Activated CD4-positive, alpha-beta T cell treated with anti-CD3 and anti-CD28 coated beads, Interleukin-2, amount 50 U/mL, for 16 hours (primary cell): ENCODE measurements at places on chromosomes 4 and X.

GRCh38 chr4:28357990-28358389 is 1497.3 kb downstream of the STIM2 start:
- DNase-seq, result no peak

GRCh38 chrX:33106737-33107136 is 104.6 kb downstream of the DMD start:
- DNase-seq, result no peak

GRCh38 chr4:12576409-12576808 is 907.7 kb downstream of the RAB28 start:
- DNase-seq, result no peak

- DNase-seq, result peak; percentile 59
These were observed 64.6 kb downstream of the COX7B2 start for GRCh38 chr4:46844325-46844917.

DNA sequence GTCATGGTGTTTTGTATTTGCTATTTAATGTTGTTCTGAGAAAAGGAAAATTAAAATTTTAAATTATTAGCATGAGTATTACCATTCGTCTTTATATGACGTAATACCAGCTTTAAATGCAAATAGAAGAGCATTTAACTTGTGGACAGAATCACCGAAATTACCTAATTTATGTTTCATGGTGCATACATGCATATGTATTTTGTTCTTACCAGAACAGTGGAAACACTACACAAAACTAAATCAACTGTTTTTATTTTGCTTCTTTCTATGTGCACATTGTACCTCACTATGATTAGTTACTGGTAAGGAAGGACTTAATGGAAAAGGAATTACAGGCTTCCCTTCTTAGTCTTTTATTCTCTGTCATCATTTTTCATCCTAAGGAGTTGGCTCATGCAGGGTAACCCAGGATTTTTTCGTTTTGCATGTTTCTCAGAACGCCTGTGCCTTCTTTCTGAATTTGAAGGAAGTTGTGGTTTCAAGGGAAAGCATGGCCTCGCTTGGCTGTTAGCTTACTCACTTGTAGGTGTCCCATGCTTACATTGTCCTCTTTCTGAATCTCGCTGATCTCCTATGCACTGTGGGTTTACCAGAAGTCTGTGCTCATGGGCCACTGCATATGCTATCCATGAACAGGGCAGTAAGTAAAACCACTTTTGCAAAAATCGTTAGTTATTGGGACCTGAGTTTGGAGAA is 300.0 kb upstream of the PUDP start:
- peak; percentile 2 for DNase-seq

GRCh38 chr4:76993787-76994641 is 44.5 kb downstream of the SEPTIN11 start:
- DNase-seq, result peak; percentile 74

DNA sequence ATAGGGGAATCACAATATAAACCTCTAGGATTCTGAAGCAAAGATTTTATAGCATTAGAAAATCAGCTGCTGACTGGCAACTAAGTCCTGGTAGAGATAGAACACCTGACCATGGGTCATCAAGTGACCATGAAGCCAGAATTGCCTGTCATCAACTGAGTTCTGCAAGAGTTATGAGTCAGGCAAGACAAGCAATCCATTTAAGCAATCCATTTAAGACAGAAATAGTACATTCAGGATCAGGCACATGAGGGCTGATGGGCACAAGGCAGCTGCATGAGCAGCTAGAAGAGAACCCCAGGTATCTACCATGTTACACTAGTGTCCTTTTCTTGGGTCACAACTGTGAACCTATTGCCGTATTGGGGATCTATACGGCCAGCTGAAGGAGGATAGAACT is 98.9 kb downstream of the SPRY1 start:
- DNase-seq, result no peak
